ENCODE measurements at places on chromosomes 3 and 15.

DNA sequence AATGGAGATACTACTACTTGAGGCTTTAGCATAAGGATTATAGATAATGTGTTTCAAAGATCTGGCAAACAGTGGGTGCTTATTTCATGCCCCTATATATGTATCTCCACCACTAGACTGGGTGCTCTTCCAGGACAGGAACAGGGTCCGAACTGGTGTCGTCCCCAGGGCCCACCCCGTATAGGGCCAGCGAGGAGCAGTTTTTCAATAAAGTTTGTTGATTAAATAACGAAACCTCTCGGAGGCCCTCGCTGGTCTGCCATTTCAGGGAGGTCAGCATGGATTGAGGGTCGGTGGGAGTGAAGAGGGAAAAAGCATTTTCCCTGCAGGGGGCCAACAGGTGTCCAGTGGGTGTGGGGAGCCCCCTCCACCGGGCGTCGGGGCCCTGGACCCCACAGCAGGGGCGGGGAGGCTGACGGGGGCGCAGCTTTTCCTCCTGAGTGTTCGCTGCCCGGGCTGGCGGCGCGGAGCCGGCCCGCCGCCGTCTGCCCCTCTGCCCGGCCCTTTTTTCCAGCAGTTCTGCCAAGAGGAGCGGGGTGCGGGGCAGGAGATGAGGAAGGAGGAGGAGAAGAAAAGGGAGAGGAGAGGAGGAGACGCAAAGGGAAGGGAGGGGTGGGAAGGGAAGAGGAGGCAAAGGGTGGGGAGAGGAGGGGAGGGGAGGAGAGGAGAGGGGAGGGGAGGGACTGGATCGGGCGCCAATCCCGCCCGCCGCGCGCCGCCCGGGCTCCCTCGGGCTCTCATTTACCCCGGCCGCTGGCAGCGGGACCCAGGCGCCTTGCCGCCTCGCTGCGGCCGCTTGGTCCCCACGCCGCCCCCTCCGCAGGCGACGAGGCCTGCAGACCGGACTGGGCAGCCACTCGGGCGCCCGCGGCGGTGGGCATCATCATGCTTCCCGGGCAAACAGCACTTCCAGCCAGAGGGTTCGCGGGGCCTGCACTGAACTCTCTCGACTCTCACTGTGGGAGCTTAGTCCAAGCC lies 66.3 kb downstream of the ISG20 start:
- DNase-seq = peak; percentile 50

- no peak for DNase-seq
Observed at GRCh38 chr15:92667970-92668485, 12.5 kb upstream of the FAM174B start.

DNA sequence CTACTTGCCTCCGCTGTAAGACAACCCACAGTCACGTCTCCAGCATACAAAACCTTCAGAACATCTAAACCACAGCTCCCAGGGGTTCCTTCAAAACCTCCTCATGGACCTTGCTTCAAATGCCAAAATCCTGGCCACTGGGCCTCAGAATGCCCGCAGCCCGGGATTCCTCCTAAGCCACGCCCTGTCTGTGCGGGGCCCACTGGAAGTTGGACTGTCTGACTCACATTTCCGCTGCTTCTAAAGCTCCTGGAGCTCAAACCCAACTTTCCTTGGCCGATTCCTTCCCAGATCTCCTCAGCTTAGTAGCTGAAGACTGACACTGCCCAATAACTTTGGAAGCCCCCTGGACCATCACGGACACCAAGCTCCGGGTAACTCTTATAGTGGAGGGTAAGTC lies 17.9 kb upstream of the OR5H6 start:
- no peak for DNase-seq

DNA sequence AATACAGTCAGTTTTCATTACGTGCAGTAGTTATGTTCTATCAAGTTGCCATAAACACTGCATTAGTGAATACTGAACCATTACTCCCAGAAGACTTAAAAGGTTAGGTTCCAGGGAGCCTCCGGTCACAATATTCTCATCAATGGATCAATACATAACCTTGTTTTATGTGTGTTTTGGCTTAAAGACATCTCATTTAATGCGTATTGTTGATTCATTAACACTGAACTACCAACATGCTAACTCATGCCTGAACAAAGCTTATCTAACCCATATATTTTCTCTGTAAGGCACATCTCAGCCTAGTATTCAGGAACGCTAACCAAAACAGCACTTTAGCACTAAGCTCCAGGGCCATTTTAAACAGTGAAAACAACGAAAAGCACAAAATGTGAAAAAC lies 24.1 kb upstream of the NEDD4 start:
- no peak for DNase-seq

DNA sequence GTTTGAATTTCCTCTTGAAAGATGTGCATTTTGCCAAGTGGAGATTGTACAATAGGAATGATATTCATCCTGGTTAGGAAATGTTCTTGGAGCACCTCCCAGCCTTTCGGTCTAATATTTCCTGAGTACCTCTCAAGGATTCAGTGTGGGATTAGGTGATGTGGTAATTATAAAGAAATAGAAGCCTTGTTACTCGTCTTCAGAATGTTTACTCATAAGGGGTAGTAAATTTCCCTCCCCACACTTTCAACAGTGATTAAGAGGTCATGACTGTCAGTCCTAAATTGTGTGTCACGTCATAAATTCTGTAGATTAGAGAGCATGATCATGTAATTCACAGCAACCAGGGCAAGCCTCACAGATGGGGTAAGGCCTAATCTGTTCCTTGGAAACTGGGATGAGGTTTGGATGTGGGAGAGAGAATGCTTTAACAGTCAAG lies 633.1 kb upstream of the TBL1XR1 start:
- peak; percentile 93 for DNase-seq

DNA sequence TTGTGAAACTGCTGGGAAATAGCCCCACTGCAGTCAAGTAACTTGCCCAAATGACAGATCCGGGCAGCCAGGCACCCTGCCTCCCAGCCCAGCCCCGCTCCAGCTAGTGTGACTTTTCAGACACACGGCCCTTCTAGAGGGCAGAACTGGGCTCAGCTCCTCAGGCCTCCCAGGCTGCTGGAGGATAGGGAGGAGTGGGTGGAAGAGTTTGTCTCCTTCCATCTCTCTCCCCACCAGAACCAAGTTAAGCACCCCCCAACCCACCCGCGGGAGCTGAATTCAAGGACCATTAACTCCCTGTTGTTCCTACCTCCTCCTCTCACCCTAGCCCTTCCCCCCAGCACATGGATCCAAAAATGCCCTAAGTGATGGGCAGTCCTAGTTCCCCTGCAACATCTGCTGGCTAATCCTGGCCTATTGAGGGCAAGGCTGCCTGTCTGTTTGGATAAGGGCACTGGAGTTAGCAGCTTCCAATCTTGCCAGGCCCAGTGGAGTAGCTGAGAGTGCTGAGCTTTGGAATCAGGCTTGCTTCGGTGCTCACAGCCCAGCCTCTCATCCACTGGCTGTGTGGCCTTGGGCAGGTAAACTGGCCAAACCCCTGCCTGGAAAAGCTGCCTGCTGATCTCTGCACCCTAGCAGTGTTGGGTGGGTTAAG lies 3.1 kb downstream of the CCDC33 start:
- DNase-seq = no peak

- no peak for DNase-seq
Observed at GRCh38 chr3:177169936-177170722, 27.2 kb downstream of the TBL1XR1 start.

DNA sequence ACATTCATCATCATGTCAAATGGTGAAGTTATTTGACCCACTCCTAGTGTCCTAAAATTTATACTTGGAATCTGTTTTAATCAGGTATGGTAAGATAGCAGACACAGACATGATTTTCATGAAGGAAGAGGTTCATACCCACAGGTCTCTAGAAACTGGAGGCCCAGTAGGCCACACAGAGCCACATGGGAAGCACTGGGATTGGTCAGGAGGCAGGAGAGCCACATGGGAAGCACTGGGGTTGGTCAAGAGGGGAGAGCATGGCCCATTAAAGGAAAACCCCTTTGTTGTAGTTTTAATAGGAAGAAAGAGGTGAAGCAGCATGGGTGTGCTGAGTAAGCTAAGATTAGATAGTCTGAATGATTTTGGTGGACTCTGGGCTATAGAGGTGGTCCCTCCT lies 356.9 kb downstream of the MFSD1 start:
- no peak for DNase-seq

DNA sequence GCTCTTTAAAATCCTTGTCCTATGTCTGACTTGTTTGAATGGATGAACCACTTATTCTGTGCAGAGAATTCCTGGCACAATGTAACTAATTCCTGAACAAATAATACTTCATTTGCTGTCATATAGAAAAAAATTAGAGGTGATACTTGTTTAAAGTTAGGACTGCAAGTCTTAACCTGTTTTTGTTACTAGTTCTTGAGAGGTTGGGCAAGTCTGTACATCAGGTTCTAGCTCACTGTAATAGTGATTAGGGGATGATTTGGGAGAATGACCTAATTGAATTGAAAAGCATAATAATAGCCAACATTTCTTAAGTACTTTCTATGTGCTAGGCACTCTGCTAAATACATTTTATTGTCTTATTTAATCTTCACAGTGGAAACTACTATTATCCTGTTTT lies 49.3 kb downstream of the GMPS start:
- DNase-seq = no peak

DNA sequence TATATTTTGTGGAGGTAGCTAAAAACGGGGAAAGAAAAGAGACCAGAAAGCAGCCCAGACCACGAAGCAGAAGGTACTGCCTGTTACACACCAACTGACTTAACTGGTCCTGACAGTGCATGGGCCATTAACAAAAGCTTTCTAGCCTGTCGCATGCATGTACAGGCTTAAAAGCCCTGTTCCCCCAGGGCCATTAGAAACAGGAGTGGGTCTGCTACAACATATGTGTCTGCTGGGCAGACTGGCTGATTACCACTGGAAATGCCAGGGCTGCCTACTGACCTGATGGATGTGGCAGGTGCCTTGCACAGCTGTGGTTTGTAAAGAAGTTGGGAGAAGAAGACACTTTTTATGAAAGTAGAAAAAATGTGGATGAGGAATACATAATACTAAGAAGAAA lies 137.4 kb downstream of the GAP43 start:
- no peak for DNase-seq

- DNase-seq = no peak
Observed at GRCh38 chr3:168330983-168331382, 235.3 kb upstream of the GOLIM4 start.

GRCh38 chr15:66399276-66399675 lies 12.6 kb downstream of the MAP2K1 start:
- no peak for DNase-seq

DNA sequence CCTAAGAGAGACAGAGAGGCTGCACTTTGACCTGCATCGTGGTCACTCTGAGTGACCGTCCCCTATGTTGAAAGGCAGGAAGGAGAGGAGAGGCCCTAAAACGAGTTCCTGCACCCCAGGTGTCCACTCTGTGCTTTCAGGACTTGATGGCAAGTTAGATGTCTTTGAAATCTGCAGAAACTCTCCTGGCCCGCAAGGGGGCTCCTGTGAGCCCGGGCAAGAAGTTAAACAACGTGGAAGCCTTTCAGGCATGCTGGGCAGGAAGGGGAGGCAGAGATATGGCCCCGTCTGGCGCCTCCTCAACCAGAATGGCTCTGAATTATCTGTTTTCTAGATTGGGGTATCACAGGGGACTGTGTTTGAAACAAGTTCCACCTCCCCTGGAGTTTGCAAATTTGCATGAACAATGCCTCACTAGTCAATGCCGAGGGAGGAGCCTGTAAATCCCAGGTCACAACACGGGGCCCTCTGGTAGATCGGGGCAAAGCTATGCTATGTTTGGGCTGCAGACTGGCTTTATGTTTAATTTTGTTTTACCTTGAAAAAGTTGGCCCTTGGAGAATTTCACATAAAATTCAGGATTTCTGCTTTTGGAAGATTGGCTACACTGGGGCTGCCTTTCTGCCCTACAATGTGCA lies 9.8 kb downstream of the CTXND1 start:
- peak; percentile 39 for DNase-seq

DNA sequence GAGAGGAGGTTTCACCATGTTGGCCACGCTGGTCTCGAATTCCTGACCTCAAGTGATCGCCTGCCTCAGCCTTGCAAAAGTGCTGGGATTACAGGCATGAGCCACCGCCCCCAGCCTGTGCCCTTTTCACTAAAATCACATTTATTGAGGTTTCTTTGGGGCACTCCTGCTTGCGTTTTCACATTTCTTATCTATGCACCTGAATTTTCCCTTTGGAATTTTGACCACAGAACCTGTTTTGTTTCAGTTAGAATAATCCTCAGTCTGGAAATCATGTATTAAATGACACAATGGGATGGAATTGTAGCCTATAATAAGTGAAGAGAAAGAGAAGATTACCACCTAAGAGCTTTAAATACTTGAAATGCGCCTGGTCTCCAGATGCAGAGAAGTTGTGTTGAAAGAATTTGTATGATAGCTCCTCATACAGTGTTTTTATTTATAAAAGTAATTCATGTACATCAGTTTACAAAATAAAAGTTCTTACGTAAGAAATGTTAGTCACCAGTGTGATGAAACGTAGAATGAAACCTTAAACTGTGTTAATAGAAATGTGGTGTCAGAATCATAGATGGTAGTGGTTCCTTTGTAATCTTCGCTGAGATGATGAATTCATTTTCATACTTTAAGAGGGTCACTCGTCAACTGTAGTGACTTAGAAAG lies 107.0 kb downstream of the TCF12 start:
- peak; percentile 66 for DNase-seq

DNA sequence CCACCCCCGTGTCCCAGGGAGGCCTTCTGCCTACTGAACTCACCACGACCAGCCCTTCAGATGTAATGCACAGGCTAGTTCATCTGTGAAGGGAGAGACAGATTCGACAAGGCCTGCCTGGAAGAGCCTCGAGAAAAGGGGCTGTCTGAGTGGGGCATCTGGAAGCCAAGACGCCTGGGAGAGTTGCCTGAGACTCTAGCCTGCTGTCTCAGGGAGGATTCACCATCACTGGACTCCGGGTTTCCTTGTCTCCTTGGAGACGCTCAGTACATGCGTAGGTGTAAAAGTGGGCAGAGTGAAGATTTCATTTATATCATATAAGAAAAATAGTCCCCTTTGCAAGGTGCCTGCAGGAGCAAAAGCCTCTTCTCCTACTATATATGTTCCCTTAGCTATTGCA lies 468.9 kb downstream of the FOXP1 start:
- no peak for DNase-seq

DNA sequence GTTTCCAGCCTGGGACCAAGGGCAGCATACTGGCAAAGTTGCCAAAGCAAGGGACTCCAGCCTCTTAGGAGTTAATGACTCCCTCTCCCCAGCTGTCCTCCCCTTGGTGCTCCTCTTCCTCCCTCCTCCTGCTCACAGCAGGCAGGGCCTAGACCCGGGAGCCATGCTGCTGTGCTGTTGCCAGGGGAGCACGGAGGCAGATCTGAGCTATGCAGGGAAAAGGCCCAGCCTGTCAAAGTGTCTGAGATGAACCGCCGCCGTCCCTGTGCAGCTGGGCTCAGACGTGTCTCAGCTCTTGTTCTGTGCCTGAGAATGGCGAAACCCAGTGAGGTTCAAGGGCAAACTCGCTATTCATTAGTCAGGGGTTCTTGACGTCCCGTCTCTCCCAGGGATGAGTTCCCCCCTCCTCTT lies 60.8 kb upstream of the POLG start:
- DNase-seq = no peak

GRCh38 chr15:42032376-42033213 lies 11.8 kb upstream of the PLA2G4E start:
- no peak for DNase-seq

Data from fibroblast of pulmonary artery (primary cell).